GM06990 (cell line): ENCODE measurements at places on chromosomes 12 and 14.

DNA sequence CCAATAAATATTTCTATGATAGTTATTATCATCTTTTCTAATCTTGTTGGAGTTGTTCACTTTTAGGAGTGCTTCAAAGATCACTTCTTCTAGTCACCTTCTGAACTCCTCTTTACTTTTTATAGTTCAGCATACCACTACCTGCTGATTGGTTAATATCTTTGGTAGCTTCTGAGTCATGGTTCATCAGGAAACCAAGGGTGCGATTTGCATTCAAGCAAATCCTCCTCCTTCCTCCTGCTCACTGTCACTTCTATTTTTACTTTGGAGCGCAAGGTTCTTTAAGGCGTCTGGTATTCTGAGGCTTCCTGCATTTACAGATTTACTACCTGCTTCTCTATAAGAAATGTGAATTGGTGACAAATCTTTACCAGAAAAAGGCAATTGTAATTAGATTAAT, 24.0 kb downstream of the SYT1 start:
- peak; percentile 9 for DNase-seq

- DNase-seq = no peak
Observed at GRCh38 chr14:100711493-100711892, 15.2 kb upstream of the DLK1 start.

DNA sequence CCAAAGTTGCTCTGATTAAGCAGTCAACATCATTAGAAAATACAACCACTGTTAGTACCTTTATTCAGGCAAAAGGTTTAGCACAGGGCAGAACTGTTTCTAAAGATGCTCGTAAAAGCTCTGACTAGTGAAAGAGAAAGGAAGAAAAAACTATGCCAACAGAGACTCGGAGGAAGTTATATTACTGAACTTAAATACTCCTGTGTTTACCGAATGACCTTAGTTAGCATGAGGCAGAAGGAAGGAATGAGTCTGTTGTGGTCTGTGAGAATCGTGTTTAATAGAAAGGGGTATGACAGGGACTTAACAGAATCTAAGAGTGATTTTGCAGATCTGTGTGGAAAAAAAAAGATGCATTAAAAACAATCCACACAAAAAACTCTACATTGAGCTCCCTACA, 84.1 kb upstream of the OVCH1 start:
- no peak for DNase-seq

DNA sequence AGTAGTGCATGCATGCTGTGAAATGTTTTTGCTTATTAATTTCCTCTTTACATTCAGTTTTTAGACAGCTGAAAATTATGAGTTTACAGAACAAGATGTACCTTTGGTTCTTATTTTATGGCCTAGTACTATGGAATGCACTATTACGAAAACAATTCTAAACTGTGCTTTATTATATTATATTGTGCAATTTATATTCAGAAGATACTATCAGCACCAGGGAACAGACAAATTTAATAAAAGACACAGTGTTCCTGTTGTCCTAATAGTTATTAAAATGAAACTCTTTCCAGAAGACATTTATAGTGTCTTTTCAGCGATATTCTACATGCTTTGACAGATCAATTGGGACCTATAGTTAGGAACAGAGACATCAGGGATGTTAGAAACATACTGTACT, 427.3 kb downstream of the BTG1 start:
- DNase-seq = no peak

GRCh38 chr14:76936483-76936882, 92.0 kb downstream of the IRF2BPL start:
- no peak for DNase-seq

DNA sequence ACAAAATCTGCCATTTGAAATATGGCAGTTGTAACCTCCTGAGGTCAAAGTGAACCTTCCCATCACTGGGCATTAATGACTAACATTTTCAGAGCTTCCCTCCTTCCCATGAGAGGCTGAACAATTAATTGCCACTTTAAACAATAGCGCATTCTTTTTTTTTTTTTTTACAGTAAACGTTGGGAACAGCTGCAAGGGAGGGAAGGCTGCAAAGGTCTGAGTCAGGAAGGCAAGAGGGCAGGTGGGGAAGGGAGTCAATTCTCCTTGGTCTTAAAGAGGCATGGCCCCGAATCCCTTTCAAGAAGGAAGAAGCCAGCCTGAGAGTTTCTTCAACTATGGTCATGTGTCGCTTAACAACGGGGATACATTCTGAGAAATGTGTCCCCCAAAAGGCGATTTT, 41.0 kb upstream of the PLEKHG3 start:
- no peak for DNase-seq

GRCh38 chr12:98058838-98059237, 456.6 kb upstream of the TMPO start:
- no peak for DNase-seq

DNA sequence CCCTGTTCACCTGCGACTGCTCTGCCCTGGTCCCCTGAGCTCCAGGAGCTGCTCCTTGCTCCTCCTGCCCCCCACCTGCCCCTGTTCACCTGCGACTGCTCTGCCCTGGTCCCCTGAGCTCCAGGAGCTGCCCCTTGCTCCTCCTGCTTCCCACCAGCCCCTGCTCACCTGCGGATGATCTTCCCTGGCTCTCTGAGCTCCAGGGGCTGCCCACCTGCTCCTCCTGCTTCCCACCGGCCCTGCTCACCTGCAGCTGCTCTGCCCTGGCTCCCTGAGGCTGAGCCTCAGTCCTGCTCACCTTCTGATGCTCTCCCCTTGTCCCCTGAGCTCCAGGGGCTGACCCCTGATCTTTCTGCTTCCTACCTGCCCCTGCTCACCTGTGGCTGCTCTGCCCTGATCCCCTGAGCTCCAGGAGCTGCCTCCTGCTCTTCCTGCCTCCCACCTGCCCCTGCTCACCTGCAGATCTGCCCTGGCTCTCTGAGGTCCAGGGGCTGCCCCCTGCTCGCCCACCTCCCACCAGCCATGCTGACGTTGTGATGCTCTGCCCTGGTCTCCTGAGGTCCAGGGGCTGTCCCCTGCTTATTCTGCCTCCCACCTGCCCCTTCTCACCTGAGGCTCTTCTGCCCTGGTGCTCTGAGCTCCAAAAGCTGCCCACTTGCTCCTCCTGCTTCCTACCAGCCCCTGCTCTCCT, 219.2 kb downstream of the TMEM121 start:
- DNase-seq = peak; percentile 54
